ENCODE measurements at places on chromosomes 13 and 19.

DNA sequence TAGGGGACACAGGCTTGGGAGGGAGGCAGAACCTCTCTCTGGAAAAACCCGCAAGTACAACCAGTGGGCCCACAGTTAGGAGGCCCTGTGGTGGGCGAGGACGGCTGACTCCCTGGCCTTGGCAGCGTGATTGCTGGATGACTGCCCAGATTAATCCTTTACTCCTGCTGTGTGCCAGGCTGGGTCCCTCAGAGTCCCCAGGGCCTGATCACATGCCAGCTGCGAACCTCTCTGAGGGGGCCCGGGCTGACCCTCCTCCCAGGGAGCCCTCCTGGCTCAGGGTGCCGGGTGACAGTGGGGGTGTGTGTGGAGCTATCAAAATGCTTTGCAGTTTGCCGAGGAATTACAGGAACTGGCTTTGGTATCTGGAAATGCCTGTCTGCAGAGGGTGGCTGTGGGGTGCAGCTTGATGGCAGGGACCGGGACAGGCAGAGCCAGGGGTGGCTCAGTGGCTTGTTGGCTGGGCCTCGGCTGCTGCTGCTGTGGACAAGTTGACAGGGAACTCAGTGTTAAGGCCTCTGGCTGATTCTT, 48.9 kb downstream of the DNM2 start:
- no peak for DNase-seq

DNA sequence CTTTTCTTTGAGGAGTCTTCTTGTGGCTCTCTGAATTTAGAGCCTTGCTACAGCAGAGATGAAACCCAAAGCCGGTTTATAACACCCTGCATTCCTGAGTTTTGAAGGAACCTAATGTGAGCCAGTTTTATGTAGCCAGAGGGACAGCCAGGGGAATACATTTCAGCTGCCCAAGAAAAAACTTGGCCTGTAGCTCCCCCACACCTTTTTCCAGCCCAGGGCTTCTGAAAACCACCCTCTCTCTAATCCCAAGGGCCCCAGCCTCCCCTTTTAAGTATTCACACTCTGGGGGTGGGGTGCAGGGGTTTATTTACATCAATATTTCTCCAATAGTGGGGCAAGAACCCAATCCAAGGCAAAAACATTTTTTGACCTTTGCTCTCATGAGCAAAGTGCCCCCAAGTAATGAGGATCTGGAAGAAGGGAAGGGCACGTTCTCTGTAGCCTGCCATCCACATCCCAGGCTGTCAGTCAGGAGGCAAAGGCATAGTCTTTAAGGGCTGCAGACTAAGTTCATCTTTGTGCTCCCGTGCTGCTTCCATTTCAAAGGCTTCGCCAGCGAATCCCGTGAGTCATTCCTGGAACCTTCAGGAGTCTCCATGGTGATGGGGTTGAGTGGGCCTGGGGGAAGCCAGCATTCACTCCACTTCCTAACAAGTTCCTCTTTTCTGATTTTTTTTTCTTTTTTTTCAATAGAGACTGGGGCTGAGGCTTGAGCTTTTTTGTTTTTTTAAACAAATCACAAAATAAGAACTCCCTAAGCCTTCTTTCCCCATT, 33.2 kb upstream of the MEDAG start:
- DNase-seq, result no peak

- no peak for DNase-seq
Observed at GRCh38 chr13:38462605-38463004, 113.0 kb downstream of the UFM1 start.

- DNase-seq, result no peak
Observed at GRCh38 chr13:95708391-95708774, 31.4 kb downstream of the DNAJC3 start.

DNA sequence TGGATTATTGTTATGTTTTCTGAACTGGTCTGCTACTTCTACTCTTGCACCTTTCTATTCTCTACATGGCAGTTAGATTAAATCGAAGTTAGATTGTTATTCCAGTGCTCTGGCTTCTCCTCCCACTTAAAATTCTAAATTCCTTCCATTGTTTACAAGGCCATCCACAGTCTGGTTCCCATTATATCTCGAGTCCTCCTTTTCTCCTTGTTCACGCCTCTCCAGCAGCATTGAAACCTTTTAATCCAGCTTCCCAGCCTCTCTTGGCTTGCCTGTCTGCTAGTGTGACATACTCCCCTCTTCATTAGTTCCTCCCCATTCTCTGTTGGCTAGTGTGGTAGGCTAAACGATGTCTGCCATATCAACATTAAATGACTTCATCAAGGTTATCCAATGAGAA, 54.5 kb downstream of the DNAJC15 start:
- DNase-seq, result no peak

DNA sequence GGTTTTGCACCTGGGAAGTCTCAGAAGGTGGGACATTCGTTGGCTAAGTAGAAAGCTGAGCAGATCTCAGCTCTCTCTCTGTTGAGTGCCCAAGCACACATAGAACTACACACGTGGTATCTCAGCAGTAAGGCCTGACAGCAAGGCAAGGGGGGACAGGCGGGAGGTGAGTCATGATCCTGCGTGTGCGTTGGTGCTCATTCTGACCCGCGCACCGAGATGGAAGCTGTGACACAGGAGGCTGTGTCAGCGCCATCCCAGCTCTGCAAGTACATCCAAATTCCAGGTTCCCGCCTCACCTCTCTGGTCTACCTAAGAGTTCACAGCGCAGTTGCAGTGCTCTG, 135.7 kb downstream of the USP12 start:
- DNase-seq, result no peak

DNA sequence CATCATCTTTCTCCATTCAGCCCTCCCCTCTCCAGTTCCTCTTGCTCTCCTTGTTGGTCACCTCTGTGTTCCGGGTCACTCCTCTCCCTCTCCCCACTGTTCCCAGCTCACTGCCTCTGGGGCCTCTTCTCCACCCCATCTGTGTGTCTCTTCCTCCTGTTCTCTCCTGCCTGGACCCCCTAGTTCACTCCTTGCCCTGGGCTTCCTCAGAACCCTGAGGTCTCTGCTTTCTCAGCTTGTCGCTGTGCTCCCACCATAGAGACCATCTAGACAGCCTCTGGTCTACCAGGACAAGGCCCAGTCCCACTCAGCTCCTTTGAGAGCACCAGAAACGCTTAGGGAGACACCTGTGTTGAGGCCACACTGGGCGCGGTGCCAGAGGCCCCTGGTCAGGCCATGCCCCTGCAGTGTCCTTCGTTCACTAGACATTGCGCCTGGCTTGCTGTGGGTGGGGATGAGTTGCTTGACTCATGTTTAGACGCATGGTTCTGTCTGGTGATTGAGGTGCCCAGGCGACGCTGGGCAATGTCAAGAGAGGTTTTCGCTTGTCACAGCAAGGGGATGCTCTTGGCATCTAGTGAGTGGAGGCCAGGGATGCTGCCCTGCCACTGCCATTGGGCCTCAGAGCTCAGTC, 4.8 kb downstream of the LENG9 start:
- no peak for DNase-seq

DNA sequence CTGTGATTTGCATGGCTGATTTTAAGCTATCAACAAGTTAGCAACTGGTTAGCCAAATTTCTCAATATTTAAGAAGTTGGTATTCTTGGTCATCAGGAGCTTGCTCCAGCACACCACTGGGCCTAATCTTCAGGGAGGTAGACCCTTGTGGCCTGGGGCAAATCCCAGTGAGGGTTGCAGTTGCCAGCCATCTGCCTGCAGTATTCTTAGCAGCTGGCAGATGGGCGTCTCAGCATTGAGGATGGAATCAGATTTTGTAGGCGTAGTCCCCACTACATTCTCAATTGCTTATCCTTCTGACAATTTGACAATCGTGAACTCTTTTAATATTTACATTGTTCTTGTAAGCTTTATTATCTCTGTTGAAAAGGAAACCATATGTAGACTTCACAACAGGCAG, 1266.2 kb downstream of the SLITRK5 start:
- peak; percentile 69 for DNase-seq

- DNase-seq, result no peak
Observed at GRCh38 chr19:53812335-53812734, 11.8 kb downstream of the NLRP12 start.

GRCh38 chr13:101612735-101613134, 160.3 kb downstream of the ITGBL1 start:
- DNase-seq, result no peak

- DNase-seq, result no peak
Observed at GRCh38 chr13:72875233-72875632, 93.3 kb downstream of the PIBF1 start.

DNA sequence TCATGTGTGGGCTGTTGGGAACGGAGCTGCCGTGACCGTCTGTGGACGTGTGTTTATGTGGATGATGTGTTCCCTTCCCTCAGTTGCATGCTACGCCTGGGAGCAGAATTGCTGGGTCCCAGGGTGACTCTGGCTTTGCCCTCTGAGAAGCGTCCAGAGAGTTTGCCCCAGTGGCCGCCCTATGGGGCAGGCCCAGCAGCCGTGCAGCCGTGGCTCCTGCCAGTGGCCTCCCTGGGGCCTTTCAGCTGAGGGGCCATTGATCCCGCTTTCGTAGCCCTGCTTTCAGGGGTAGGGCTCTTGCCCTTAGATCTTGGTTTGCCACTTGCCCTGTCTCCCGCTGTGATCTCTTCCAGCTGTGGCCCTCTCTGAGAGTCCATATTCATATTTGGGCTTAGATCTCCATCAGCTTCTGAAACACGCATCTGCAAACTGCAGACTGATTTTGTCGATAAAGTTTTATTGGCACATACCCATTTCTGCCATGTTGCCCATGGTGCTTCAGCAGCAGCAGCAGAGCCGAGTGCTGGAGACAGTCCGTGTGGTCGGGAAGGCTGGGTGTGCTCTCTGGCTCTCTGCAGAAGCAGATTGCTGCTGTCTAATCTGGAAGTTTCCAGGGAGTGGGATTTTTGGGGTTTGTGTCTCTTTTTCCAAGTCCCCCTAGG, 17.6 kb downstream of the GNA11 start:
- DNase-seq, result no peak

All from SHP77 treated with DMSO at 0.1 percent for 48 hours (cell line).